Fibroblast of skin of back (primary cell): ENCODE measurements at places on chromosomes 7 and 10.

DNA sequence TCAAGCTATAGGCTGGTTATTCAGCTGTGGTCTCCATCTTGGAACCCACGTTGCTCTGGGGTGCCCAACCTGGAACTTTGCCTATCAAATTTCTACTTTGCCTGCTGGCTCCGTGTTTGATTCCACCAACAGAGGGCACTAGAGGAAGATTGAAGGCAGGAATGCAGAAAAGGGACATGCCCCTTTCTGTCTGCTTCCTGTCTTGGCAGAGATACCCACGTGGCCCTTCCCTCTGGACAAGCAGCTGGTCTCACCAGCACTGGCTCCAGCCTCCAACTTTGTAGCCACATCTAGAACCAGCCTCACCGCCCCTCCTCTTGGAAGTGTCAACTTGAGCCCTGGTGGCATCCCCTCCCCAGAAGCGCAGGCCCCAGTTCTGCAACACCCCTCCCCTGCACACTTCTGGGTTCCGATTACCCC is 52.1 kb upstream of the ZNF438 start:
- DNase-seq, result peak; percentile 71

DNA sequence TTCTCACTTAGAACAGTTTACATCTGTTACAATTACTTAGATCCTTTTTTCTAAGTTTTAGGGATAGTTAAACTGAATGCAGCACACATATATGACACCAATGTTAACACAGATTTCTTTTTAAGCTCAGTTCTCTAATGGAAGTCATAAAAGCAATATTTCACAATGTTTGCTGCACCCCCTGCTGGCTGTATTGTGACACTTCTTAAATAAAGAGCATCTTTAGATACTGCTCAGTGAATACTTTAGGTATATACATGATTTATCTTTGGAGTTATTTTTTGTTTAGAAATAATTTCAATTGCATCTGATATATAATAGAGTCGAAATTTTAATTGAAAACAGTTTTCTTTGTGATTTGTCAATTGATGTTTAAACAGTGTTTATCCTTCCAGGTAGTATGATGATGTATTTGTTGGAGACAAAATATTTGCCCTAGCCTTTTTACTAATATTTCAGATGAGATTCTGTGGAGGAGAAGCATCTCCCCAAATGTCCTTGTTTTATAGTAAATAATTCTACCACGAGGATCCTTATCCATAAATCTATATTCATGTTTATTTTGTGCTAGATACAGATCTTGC is 174.4 kb downstream of the ST7 start:
- DNase-seq, result peak; percentile 69

GRCh38 chr10:77553966-77554365 is 83.6 kb downstream of the KCNMA1 start:
- no peak for DNase-seq

- no peak for DNase-seq
Measured at GRCh38 chr10:6530211-6530840, 49.8 kb downstream of the PRKCQ start.

- peak; percentile 61 for DNase-seq
Measured at GRCh38 chr10:110337906-110338305, 33.2 kb upstream of the SMNDC1 start.

DNA sequence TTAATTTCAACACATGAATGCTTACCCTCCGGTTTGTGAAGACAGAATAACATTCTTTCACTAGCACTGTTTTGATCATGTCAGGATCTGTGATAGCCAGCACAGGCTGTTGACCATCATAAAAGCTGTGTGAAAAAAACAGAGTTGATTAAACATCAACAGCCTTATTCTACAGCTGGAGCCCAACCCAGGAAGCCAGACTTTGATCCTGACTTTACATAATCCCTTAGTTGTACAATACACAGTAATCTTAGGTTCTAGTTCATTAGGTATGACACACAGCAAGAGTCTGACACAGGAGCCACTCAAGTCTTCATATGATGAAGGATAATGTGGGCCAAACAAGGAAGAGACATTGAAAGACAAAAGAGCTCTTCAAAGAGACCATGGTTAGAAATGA is 11.4 kb downstream of the CYP3A4 start:
- no peak for DNase-seq

DNA sequence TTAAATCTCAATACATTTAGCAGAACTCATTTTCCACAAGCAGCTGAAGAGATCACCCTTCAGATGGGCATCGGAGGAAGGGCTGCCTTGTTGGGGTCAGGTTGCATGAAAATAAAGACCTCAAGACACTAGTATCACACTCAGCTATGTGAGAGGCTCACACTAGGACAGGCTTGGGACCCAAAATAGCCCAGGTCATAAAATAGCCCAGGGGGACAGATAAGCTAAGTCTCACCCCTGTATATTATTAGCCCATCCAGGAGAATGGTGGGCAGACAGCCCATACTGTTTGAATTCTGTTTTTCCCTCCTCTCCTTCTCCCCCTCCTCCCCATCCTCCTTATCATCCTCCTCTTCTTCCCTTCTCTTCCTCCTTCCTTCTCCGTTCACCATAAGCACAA is 415.1 kb upstream of the C7orf33 start:
- no peak for DNase-seq

DNA sequence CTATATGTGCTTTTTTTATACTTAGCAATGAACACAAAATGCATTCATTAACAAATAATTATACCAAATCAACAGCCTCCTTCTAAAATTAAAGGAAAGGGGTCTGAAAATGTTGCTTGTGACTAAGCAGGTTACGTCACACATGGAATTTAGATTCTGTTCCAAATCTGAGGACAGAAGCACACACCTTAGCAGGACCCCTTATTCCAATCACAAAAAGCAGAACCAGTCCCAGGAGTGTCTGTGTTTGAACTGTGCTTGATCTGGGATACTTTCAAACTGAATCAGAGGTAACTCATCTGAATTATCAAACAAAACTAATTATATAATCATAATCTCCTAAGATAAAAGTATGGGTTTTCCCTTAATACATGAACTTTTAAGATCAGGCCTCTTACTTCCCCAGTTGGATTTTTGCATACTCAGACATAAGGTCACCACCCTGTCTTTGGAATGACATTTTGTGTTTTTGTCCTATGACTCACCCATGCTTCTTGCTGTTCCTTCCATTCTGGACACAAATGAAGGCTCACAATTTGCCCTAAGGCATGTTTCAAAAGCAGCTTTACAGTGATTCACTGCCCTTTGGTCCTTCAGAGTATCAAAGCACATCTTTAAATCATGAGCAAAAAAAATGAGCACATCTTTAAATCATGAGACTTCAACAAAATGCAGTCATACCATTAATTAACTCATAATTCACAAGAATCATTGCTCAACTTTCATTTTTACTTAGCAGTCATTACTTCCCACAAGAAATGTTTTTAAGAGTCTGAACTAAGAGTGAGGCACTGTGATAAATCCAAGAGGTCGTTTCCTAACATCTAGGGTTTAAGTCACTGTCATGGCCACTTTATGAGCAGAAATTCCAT is 35.5 kb downstream of the SEMA3C start:
- peak; percentile 99 for DNase-seq

GRCh38 chr10:24355056-24355688 is 146.2 kb downstream of the KIAA1217 start:
- DNase-seq, result no peak

GRCh38 chr7:1994931-1995330 is 237.8 kb downstream of the MAD1L1 start:
- no peak for DNase-seq

- no peak for DNase-seq
Measured at GRCh38 chr10:72039377-72039776, 49.0 kb downstream of the SPOCK2 start.

DNA sequence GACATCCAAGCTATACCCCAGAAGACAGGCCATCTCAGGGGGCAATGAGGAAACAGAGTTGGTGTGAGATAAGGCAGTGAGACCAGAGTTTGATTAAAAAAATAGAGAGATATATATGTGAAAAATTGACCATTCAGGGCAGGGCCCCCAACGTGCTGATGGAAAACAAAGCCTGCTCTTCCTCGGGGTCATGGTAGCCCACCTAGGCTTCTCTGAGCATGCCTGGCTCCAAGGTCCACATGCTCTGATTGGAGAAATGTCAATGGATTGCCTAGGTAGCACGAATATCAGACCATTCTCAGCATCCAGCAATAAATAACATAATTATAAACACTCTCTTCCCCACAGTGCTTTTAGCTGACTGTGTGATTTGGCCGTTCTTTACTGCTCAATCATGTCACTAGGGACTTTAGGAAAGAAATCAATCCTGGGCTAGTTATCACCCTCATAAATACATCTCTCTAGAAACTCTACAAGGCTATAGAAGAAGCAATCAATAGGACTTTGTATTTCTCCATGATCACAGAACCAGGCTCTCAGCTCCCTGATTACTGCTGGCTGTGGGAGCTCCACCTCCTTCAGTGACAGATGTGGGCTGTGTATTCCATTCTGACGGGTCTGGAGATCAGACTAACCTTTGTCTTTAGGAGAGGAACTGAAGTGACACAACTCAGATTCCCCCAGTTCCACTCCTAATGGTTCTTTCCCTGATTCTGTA is 766.4 kb downstream of the GRID1 start:
- no peak for DNase-seq

- no peak for DNase-seq
Measured at GRCh38 chr10:3702569-3702968, 82.4 kb downstream of the KLF6 start.

DNA sequence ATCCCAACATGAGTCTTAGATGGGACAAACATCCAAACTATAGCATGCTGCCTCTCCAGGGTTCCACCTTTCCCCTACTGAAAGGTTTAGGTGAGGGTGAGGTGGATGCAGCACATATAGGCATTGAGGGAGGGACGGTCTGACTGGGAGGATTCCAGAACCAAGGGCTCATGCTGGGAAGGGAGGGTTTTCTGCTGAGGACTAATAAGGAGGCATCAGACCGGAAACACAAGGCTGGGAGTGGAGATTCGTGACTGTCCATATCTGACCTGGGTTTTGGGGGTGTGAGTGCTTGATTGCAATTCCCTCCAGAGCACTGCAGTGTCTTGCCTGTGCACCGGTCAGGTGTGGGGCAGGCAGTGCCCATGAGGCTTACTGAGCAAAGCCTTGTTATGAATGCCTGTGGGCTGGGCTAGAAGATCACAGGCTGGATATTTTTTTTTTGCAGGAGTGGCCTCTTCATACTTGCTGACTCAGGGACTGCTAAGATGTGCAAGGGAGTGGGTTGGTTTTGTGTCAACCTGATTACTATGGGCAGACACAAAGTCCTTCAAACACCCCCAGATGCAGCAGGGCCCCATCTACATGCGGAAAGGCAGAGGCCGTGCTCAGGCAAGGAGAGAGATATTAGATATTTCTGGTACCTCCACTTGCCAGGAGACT is 26.7 kb downstream of the DMBT1 start:
- DNase-seq, result no peak

- peak; percentile 26 for DNase-seq
Measured at GRCh38 chr7:116952635-116953371, 498 bp upstream of the ST7 start.

DNA sequence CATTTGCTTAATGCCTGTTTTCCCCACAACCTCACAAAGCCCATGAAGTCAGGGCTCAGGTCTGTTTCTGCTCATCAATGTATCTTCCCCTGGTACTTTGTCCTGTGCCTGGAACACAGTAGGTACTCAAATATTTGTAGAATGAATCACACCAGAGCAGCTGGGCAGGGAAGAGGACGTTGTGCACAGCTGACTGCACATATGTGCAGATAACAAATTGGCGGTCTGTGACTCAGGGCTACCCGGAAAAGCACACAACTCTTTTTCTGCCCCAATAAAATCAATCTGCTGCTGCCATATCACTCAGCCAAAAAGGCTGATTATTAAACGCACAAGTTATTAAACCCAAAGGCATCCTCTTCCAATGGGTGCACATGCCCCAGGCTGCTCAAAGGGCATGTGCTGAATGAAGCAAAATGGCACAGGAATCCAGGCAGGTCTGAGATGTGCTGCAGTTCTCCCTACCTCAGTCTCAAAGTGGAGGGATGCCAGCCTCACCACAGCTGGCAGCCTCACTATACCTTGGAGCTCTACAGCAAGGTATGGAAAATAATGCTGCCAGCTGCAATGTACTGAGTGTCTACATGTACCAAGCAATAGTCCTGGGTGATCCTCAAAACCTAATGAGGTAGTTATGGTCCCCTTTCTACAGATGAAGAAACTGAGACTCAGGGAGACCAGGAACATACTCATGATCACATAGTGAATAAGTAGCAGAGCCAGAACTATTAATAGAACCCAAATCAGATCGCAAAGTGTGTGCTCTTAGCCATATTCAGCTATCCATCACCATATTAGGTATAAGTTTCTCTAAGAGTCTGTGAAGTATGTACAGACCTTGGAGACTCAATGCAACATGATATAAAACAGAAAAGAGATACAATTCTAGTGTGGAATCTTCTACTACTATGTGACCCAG is 43.4 kb downstream of the SORBS1 start:
- DNase-seq, result peak; percentile 30

DNA sequence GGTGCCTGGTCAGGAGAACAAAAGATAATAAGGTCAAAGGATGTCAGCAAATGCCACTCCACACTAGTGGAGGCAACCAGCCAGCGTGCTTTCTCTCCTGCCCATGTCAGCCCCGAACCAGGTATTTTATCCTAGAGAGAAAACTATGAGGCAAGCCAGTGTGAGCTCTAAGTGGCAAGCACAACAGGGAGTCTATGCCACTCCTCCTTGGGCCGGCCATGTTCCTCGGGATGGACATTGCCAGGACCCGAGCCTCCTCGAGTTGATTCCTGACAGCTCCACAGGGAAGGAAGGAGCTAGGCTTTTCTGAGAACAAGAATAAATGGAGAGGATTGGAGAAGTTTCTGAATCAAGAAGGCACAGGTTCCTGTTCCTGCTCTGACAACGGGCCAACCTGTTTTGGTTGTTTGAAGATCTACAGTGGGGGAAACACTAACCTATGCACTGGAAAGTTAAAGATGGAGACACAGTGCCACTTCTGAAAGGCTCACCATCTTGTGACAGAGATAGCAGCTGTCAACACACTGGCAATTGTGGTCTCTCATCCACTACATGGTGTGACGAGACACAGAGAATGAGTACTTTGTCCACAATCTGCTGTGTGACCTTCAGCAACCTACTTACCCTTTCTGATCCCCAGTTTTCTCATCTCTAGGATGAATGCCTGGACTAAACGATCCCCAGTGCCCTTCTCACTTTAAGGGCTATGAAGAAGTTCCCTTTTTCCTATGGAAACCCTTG is 28.8 kb downstream of the ABLIM1 start:
- DNase-seq, result no peak

DNA sequence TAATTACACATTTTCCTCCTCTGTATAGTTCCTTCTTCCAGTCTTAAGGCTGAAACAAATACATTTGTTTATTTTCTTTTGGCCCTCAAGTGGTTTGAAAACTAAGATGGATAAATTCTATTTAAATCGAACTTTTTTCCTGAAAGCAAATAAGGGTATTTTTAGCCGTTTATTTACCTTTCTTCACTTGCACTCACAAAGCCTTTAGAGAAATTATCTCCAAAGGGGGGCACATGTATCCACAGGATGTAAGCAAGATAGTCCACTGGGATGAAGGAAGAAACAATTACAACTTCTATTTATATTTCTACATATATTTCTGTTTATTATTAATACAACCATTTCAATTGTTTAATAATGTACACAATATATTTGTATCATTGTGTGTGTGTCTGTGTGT is 10.2 kb downstream of the CPA4 start:
- DNase-seq, result no peak

GRCh38 chr7:155808549-155809331 is 3.5 kb downstream of the SHH start:
- no peak for DNase-seq
